SK-N-SH treated with all-trans-retinoic acid at 6 μM for 48 hours (cell line): ENCODE measurements at places on chromosomes 4 and X.

DNA sequence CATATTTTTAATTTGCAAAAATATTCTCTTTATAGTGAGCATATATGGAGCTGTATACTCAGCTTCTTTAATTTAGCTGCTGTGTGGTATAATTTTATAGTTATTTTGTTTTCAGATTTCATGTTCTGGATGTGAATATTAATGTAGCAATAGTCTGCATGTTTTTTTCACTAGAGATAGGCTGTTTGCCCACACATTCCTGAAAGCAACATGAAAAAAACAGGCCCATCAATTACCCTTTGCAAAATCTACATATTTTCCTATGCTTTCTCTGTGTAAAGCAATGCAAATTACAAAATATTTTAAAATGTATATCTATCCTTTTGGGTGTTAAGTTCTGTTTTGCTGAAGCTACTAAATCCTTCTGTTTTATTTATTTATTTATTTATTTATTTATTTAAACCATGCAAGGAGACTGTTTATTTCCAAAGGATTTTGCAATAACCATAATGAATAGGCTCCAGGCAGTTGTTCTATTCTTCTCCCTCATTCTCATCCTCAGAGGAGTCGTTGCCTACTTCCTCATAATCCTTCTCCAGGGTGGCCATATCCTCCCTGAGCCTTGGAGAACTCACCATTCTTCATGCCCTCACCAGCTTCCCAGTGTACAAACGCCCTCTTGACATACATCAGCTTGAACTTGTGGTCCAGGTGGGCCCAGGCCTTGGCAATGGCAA lies 277.1 kb downstream of the ANKRD50 start:
- no peak for ATAC-seq

DNA sequence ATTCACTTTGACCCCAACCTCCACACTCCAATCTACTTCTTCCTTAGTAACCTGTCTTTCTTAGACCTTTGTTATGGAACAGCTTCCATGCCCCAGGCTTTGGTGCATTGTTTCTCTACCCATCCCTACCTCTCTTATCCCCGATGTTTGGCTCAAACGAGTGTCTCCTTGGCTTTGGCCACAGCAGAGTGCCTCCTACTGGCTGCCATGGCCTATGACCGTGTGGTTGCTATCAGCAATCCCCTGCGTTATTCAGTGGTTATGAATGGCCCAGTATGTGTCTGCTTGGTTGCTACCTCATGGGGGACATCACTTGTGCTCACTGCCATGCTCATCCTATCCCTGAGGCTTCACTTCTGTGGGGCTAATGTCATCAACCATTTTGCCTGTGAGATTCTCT lies 344 bp downstream of the OR13H1 start:
- no peak for ATAC-seq

DNA sequence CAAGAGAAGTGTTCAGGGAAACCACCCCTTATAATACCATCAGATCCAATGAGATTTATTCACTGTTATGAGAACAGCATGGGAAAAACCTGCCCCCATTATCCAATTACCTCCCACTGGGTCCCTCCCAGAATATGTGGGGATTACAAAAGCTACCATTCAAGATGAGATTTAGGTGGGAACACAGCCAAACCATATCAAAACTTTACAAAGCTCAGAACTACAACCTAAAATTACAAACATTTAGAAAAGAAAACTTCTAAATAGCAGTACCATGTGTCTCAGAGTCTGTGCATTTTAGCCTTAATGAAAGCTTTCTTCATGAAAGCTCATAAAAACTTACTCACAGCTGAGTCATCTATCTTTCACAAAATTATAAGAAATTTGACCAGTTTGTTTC lies 1442.8 kb upstream of the PCDH7 start:
- peak; percentile 55 for ATAC-seq

GRCh38 chr4:158824425-158825274 lies 55.8 kb downstream of the FNIP2 start:
- ATAC-seq = peak; percentile 85

- no peak for ATAC-seq
These were observed 240.5 kb upstream of the HS3ST1 start for GRCh38 chr4:11669156-11669555.

- peak; percentile 61 for ATAC-seq
These were observed 24.9 kb upstream of the RNF150 start for GRCh38 chr4:141158219-141158618.

DNA sequence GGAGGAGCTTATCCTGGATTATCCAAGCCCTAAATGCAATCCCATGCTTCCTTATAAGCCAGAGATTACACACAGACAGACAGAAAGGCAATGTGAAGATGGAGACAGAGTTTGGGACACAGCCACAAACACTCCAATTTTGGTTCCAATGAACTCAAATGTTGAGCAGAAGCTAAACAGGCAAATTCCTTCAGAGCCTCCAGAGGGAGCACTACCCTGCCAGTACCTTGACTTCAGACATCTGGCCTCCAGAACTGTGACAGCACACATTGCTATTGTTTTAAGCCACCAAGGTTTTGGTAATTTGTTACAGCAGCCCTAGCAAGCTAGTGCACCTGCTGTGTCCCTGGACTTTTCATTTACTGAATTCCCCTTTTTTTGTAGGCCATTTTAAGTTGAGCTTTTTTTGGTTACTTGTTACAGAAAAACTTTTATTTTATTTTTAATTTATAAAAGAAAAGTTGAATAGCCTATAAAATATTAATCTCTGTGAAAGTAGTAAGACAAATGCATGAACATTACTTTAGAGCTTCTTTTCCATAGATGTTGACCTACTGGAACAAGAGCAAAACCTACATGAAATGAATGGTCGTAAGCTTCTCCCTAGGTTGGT lies 33.4 kb upstream of the SRD5A3 start:
- peak; percentile 90 for ATAC-seq

GRCh38 chr4:125620066-125620860 lies 305.5 kb downstream of the FAT4 start:
- peak; percentile 46; the same call in 1 of the 3 replicates for ATAC-seq

- peak; percentile 41; the same call in 1 of the 3 replicates for ATAC-seq
These were observed 4.8 kb upstream of the CXCL1 start for GRCh38 chr4:73864365-73864764.

- no peak for ATAC-seq
These were observed 6.5 kb upstream of the JAKMIP1 start for GRCh38 chr4:6206771-6207290.

DNA sequence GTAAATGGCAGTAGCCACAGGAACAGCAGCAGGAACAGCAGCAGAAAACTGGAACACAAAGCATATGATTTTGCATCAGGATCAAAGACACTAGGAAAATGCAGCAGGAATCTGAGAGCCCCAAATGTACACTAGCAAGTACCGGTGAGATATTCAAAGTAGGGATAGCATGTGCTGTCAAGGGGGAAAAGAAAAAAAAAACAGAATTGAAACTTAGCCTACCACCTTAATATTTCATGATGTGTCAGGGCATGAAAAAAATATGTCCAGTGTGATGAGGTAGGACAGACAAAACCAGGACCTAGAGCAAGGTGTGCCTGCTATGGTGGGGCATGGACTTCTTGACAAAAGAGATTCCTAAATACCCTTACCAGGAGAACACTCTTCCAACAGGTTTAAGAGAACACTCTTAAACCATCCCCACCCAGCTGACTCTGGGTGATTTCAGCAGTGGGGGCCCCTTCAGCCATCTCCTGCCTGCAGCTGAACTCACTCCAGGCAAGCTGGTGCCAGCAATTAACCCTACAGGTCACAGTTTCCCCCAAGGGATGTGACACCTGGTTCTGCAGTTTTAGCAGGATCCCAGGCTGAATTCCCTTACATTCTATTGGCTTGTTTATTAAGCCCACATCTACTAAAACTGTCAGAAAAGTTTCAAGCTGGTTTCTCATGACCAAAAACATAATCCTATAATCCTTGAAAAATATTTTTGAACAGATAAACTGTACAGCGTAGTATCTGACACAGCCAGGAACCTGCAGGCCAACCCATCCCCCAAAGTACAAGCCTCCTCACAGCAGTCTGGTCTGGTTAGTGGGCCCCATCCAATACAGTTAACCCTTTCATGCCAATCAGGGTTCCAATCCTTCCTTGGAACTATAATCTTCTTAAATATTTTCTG lies 62.9 kb upstream of the FMR1 start:
- no peak for ATAC-seq

GRCh38 chr4:81790477-81790876 lies 318.8 kb upstream of the RASGEF1B start:
- no peak for ATAC-seq

DNA sequence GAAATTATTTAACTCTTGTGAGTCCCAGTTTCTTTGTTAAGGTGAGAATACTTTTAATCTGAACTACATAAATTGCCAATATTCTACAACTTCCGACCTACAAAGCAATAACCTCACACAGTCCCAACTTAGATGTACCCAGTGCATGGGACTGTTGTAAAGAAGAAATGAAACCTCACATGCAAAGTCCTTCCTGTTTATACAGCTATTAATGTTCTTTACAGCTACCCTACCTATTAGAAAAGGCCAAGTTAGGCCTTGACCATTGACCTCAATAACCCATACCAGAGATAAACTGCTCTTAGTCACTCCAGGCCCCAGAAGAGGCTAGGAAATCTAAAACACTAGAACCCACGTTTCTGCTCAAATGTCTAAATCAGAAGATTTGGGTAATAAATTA lies 920.1 kb upstream of the TENM3 start:
- ATAC-seq = no peak

DNA sequence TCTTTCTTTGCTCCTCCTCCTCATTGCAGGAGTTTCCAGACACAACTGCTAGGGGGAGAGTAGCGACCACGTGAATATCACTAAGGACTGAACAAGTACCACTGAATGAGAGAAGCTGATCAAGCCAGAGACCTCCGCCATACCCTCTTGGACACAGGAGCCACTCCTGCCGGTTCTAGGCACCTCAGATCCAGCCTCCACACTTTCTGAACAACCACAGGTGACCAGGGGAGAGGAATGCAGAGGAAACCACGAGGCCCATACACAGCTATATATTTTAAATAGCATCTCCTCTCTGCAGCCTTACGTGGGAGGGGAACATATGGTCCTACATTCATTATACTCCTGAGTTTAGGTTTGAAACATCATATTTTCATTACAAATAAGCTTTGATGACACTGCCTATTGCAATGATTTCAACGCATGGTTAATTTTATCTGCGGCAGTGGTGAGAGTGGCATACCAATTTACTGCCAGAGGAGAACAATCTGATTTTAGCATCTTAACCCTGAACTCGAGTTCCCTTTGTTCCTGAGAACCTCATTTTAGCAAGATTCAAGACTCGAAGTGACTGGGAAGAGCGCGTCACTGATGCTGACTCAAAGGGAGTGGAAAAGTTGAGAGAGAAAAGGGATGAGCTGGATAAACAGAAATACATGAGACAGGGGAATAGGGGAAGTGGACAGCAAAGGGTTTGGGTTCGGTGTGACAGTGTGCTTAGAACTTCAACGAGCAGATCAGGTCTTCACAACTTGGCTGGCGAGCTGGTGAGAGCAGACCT lies 231.7 kb upstream of the PPARGC1A start:
- no peak for ATAC-seq

GRCh38 chr4:26937567-26937966 lies 76.9 kb downstream of the STIM2 start:
- no peak for ATAC-seq

- ATAC-seq = no peak
These were observed 33.8 kb downstream of the PPARGC1A start for GRCh38 chr4:23855912-23856605.

GRCh38 chr4:145487631-145488030 lies 6.0 kb downstream of the SMAD1 start:
- ATAC-seq = no peak

GRCh38 chrX:1178580-1179057 lies 33.8 kb downstream of the CRLF2 start:
- no peak for ATAC-seq

GRCh38 chrX:104854188-104854587 lies 288.2 kb downstream of the IL1RAPL2 start:
- no peak for ATAC-seq

- peak; percentile 82 for ATAC-seq
These were observed 121.6 kb upstream of the FAT1 start for GRCh38 chr4:186845137-186845842.

GRCh38 chrX:24027086-24027485 lies at the start of gene KLHL15:
KLHL15 (minus strand) TSS chrX:24027186; CDS start chrX:24006693, 20,493 bp downstream.
- no peak for ATAC-seq

- no peak for ATAC-seq
These were observed 61.7 kb upstream of the PPP1R2C start for GRCh38 chrX:42839632-42840031.

DNA sequence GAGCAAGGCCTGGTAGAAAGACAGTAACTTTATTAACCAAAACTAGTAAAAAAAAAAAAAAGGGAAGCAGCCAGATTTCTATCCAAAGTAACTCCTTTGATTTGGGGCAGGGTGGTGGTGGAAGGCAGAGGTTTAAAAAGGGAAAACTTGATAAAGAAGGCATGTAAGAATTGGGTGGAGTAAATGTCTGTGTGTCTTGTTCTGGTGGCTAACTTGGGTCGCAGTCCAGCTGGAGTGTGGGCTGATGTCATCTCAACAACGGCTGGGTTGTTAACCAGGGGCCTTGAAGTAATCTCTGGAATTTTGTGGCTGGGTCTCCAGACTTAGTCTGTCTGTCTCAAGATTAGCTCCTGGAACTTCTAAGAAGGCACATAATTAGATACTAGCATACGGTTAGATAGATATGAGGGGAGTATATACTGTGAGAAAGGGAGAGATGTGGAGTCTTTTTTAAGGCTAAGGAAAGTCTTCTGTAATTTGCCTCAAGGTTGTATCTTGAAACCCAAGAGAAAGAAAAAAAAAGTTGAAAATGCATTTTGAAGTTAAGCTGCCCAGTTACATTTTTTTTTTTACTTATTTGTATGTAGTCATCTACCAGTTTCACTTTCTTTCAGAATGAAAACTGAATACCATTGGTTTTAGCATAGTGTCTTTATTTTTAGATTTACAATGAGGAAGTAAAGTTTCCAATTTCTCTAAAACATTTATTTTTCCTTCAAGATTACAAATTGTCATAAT lies 48.3 kb downstream of the MTHFD2L start:
- peak; percentile 19; the same call in 2 of the 3 replicates for ATAC-seq

GRCh38 chr4:113674251-113674650 lies 87.3 kb downstream of the CAMK2D start:
- ATAC-seq = no peak

DNA sequence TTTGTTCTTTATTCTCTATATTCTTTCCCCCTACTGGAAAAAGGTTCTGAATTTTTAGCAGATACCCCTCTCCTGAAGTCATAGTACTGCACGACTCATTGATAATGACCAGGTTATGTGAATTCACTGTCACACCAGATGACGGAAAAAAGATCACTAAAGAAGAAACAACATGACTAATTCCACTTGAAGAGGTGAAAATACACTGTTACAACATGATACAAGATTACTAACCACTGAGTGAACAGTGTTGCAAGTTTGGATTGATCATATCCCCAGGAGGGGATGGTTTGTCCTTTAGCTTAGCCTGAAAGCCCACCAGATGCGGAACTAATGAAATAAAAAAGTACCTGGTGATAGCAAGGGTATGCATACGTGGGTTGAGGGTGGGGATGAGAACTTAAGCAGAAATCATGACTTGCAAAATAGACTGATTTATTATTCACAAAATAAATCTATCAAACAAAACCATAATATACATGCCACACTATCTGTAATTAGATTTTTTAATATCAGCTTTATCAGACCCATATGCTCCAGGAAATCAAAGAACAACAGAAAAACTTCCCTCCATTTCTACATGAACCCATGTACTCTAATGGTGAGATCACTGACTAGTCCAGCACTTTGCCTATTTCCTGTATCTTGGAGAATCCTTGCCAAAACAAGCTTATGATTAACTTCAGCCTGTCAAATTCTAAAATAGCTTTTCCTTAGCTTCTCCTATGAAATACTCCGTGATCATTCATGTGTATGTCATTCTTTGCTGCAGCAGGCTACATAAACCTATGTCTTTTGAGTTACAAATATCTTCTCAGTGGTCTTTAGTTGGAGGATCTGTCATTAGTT lies 257.4 kb upstream of the AGA start:
- ATAC-seq = no peak

- no peak; the same call in 2 of the 3 replicates for ATAC-seq
These were observed 467.0 kb upstream of the CTSO start for GRCh38 chr4:156420623-156421022.
